Activated CD4-positive, alpha-beta T cell treated with anti-CD3 and anti-CD28 coated beads for 36 hours (primary cell): ENCODE measurements at places on chromosomes 4 and X.

DNA sequence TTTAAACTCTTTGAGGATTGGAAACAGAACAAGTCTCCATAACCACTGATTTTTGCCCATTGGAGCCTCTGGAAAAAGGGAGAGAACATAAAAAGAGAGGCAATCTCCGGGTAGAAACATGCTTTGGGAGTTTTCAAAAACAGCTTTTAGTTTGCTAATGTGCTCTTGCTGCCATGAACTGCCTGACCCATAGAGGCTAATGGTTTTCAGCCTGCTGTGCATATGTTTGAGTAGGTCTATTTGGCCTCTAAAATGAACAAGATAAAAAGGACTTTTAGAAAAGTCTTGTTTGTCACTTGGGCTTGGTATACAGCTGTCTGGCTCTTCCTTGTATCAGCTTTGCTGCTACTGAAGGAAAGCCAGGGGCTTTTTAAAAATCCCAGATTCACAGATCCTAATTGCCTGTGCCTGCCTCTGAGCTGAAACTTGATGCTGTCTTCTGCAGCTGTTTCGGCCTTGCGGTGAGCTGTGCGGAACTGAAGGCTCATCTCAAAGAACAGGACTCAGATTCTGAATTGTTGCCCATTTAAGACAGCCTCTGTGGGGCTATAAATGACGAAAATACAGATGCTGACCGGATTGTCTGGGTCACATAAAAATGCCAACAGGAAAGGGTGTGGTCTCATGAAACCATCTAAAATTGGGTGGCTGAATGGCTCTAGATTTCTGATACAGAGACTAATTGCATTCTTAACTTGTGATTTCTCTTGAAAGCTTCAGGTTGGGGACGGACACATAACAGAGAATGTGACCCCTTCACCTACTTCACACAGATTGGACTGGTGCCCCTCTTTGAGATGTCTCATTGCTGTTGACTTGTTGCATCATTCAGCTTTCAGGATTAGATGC is 18.4 kb upstream of the ZNF41 start:
- DNase-seq = no peak

GRCh38 chr4:151415978-151416377 is 7.0 kb downstream of the FHIP1A start:
- no peak for DNase-seq

- no peak for DNase-seq
These were observed 82.4 kb downstream of the PRDM5 start for GRCh38 chr4:120839974-120840751.

GRCh38 chr4:91620952-91621351 is 682.8 kb upstream of the GRID2 start:
- DNase-seq = no peak

- no peak for DNase-seq
These were observed 18.3 kb upstream of the MSL3 start for GRCh38 chrX:11739776-11740175.

GRCh38 chr4:1232661-1233621 is 16.0 kb downstream of the CTBP1 start:
- DNase-seq = no peak

DNA sequence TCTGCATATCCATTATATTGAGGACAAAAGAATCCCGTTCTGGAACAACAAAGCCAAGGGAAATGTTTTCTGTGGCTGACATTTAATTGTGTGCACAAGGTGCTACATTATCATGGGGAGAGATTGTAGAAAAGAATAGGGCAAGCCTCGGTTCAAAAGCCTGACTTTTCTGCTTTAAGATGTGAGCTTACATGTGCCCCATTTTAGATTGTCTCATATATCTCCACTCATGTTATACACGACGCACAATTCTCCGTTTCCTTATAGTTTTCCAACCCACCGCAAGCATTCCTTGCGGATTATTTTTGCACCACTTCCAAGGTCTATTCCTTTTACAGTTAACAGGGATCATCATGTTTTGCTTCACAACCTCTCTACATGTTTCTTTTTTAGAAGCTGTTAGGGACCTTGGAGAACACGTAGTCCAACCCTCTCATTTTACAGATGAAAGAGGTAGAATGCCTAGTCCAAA is 99.6 kb upstream of the MAML3 start:
- DNase-seq = no peak

GRCh38 chr4:87840149-87840548 is 7.4 kb downstream of the MEPE start:
- no peak for DNase-seq

- no peak for DNase-seq
These were observed 90.4 kb upstream of the RAB40AL start for GRCh38 chrX:102846544-102847236.

GRCh38 chr4:135670548-135670947 is 1469.0 kb upstream of the PABPC4L start:
- no peak for DNase-seq
